ENCODE measurements at places on chromosomes 16 and 17. TPM values are rescaled to one million over a fixed set of nuclear protein-coding genes. Genes with fewer than 3 reads are reported as not detected.

The ATP1B2 gene
- total RNA-seq: 0.45 TPM

The P2RX5 gene
- 23.5 TPM for total RNA-seq

The LHX1 gene
- total RNA-seq: 0.79 TPM

The COG4 gene
- 26.0 TPM for total RNA-seq

The OR2C1 gene
- total RNA-seq: not detected

The STUB1 gene
- 118 TPM for total RNA-seq

The CRHR1 gene
- 0.07 TPM for total RNA-seq

The GRAP gene
- 0.43 TPM for total RNA-seq

Data from A549 treated with Mapracorat at 1 μM for 4 hours (cell line).